ENCODE measurements at places on chromosomes 5 and 9.

DNA sequence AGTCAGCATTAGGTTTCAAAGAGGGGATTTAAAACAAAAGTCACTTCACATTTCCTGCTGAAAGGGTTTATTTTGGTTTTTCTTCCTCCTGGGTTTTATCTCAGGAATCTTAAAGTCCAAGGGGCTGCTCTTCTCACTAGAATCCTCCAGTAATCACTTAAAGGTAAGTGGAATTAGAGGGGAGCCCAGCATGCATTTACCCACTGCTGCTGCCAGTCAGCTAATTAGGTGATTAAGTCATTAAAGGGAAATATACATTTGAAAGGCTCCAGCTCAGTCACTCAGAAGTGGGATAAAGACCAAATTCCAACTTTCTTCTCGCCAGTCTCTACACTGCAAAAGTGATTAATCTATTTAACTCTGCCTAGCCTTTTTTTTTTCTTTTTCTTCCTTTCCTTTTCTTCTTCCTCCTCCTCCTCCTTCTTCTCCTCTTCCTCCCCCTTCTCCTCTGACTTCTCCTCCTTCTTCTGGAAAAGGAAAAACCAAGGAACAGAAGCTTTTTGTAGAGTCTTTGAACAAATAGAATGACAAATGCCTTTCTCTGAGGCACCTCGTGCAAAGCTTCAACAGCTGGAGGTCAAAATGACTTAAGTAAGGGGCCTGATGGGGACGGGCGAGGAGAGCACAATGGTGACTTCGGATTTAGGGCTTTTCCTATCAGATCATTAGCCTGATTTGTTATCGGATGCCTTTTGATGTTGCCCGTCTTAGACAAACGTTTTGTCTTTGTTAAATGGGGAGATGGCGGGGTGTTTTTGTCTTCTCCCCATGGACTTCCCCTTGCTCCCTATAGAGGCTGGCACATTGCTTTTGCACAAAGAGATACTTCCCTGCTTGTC lies 617.6 kb downstream of the IRX1 start:
- no peak for DNase-seq

GRCh38 chr5:82425591-82425990 lies 147.4 kb upstream of the RPS23 start:
- DNase-seq, result no peak

GRCh38 chr9:4704129-4704528 lies 24.8 kb downstream of the CDC37L1 start:
- no peak for DNase-seq

DNA sequence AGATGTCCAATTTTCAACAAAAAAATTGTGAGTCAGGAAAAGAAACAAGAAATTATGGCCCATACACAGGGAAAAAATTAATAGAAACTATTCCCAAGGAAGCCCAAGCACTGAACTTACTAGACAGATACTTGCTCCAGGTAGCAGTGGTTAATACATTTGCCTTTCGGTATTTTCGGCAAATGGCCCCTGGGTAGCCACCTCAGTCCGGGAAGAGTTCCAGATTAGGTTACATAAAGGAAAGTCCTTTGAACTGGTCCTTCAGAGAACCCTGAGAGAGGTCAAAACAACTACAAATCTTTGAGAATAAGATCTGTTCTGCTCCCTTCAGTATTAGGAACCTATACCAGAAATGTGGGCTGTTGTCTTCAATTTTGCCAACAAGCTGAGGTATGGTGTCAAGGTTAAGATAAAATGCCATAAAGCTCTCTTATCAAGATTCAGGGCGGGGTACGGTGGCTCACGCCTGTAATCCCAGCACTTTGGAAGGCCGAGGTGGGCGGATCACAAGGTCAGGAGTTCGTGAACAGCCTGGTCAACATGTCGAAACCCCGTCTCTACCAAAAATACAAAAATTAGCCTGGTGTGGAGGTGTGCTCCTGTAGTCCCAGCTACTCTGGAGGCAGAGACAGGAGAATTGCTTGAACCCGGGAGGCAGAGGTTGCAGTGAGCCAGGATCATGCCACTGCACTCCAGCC lies 343.4 kb downstream of the CWC27 start:
- no peak for DNase-seq
